ENCODE measurements at places on chromosomes 4 and X. TPM values are rescaled to one million over a fixed set of nuclear protein-coding genes. Genes with fewer than 3 reads are reported as not detected.

The TLR1 gene
- 4.2 TPM for total RNA-seq

The FHDC1 gene
- total RNA-seq, result 0.12 TPM

The ATP8A1 gene
- total RNA-seq, result 27.6 TPM

The GATA1 gene
- not detected for total RNA-seq

The TMEM156 gene
- total RNA-seq, result 11.3 TPM

The OPRPN gene
- total RNA-seq, result not detected

The IRS4 gene
- total RNA-seq, result not detected

The RADX gene
- total RNA-seq, result 14.8 TPM

The PASD1 gene
- not detected for total RNA-seq

The FABP2 gene
- total RNA-seq, result not detected

The TKTL2 gene
- total RNA-seq, result not detected

The C4orf54 gene
- not detected for total RNA-seq

The MAGEB10 gene
- not detected for total RNA-seq

The OCRL gene
- 3.9 TPM for total RNA-seq

The TMEM31 gene
- total RNA-seq, result 0.31 TPM

The SLC26A1 gene
- total RNA-seq, result not detected

The GPRASP2 gene
- total RNA-seq, result 2.0 TPM

The GAGE13 gene
- total RNA-seq, result not detected

The NR0B1 gene
- not detected for total RNA-seq

The TENM3 gene
- total RNA-seq, result not detected

The CXCL13 gene
- 0.44 TPM for total RNA-seq

The TCEAL6 gene
- not detected for total RNA-seq

The TEC gene
- 3.7 TPM for total RNA-seq

The FAM53A gene
- total RNA-seq, result 3.0 TPM

The SPATA18 gene
- total RNA-seq, result 0.40 TPM

The CYLC1 gene
- not detected for total RNA-seq

The CSN1S1 gene
- not detected for total RNA-seq

The FGD1 gene
- 0.38 TPM for total RNA-seq

The RGN gene
- total RNA-seq, result not detected

The PARM1 gene
- total RNA-seq, result 0.05 TPM

The CTAG1B gene
- not detected for total RNA-seq

The DRP2 gene
- total RNA-seq, result 0.47 TPM

The PGRMC2 gene
- 19.2 TPM for total RNA-seq

The TIGD2 gene
- total RNA-seq, result 1.3 TPM

The FOXR2 gene
- total RNA-seq, result not detected

The QRFPR gene
- total RNA-seq, result not detected

The CLTRN gene
- total RNA-seq, result 0.59 TPM

The FGFBP2 gene
- total RNA-seq, result not detected

The STK26 gene
- 54.0 TPM for total RNA-seq

The BST1 gene
- 0.74 TPM for total RNA-seq

The EREG gene
- not detected for total RNA-seq

Data from activated naive CD4-positive, alpha-beta T cell treated with anti-CD3 and anti-CD28 coated beads for 36 hours (primary cell).